ENCODE measurements at places on chromosomes 11 and 22.

- no peak for DNase-seq
These were observed 21.3 kb upstream of the ELFN2 start for GRCh38 chr22:37448516-37449127.

- no peak for DNase-seq
These were observed 32.2 kb downstream of the P4HA3 start for GRCh38 chr11:74279256-74279655.

GRCh38 chr11:61968758-61969390 is 1.4 kb upstream of the FTH1 start:
- no peak for DNase-seq

DNA sequence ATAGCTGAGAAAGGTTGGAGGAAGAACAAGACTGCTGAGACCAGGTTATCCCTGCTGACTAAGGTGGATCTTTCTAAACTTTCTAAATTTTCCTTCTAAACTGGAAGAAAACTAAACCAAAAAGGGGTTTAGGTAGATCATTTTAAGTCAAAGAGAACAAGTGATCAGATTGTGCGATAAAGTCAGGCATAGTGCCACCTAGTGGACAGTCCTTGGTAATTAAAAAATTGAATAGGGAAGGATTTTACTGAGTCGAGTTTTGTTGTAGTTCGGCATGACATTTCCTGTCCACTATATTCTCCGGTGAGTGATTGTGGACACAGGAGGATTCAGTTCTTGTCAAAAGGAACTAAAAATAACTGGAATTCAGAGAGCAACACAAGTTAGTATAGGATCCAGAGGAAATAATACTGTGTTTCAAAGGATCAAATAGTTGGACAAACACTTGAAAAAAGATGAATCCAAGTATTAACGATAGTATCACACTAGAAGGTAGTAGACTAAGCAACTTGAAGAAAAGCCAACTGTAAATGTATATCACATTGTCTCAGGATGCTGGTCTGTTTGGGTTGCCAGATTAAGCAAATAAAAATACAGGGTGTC is 1236.4 kb downstream of the FAM181B start:
- DNase-seq: no peak

DNA sequence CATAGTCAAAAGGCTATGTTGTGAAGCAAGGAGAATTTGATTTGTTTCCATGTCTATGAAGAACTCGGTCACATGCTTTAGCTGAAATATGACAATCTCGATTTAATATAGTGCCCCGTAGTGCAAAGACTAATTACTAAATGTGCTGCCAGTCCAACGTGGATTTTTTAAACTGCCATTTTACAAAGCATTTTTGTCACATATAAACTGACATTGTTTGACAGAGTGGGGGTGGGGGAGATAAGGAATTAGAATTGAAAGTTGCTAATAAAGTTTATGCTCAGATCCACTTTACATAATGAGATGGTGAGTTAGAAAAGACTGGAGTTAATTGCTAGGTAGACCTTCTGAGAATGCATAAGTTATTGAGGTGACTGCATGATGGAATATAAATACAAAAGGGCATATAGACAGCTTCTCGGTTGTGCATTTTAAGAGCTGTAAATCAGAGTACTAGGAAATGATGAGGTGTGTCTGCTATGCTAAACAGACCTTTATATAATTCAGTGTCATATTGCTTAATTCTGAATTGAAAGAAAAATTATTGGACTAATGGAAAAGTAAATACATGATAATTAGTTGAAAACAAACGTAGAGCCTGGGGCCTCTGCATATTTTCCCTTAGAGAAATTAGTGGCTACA is 158.9 kb upstream of the MTNR1B start:
- no peak for DNase-seq

DNA sequence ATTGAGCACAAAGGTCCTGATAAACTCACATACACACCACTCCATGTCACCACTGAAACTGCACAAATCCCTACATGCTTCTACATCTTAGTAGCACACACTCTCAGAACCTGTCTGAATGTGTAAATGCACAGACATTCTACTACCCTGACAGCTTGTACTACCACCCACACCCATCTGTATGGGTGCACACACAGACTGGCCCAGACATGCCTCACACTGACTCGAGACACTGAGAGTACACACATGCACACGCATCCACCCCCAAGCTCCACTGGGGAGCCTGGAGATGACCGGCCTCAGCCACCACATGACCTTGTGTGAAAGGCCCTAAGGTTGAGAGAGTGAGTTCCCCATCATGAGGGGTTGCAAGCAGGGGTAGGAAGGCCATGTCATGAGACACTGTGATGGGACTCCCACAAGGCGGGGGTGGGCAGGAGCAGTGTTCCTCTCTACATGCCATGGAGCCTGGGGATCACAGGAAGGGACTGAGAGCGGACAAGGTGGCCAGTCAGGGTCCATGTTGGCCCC is 28.1 kb downstream of the ARAP1 start:
- no peak for DNase-seq

GRCh38 chr11:127119356-127119755 is 118.8 kb upstream of the KIRREL3 start:
- DNase-seq: no peak

DNA sequence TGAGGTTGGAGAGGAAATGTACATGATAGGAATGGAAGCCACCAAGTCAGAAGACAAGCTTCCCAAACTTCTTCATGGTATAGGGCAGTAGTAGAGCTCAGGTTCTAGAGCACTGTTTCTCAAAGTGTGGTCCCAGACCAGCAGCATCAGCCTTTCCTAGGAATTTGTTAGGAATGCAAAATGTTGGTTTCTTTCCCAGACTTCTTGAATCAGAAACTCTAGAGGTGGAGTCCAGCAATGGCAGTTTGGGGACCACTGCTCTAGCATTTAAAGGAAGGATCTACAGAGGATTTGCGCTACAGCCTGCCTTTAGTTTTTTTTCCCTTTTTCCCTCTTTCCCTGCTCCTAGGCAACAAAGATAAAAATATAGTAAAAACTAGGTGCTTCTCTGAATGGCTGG is 17.0 kb upstream of the MMP12 start:
- DNase-seq: no peak

- no peak for DNase-seq
These were observed 1031.2 kb downstream of the BRD1 start for GRCh38 chr22:48796310-48797015.

- no peak for DNase-seq
These were observed 5.2 kb downstream of the TMEM134 start for GRCh38 chr11:67463680-67464410.

DNA sequence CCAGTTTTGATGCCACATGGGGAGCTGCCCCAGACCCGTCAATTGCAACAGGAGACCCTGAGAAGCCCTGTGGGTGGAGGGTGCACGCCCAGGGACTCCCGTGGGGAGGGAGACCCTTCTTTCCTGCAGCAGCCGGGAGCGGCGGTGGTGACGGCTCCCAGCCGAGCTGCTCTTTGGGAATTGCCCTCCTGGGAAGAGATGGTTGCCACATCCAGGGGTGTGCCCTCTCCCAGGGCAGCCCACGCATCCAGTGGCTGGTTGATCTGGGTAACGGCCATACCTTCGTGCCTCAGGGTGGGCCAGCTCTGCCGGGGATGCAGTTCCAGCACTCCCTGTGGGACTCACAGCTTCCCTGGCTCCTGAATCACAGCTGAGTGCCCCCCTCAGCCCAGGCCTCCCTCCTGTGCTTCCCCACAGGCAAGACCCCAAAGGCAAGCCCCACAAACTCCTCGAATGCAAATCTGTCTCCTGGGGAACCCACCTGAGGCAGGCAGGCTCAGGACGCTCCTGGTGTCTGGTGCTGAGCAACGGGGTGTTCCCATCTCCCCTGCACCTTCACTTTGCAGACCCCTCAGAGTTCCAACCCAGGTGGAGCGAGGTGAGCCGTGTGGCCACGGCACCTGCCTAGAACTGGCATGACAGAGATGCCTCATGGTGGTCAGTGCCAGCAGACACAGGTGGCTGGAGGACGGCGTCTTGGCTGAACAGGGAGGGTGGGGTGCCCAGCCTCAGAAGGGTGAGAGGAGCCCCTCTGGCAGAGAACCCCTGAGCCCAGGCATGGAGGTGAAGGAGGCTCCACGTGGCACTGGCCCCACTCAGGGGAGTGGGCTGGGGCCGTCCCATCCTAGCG is 1027.4 kb downstream of the BRD1 start:
- no peak for DNase-seq

GRCh38 chr11:64447831-64448598 is 89.1 kb downstream of the RPS6KA4 start:
- no peak for DNase-seq

DNA sequence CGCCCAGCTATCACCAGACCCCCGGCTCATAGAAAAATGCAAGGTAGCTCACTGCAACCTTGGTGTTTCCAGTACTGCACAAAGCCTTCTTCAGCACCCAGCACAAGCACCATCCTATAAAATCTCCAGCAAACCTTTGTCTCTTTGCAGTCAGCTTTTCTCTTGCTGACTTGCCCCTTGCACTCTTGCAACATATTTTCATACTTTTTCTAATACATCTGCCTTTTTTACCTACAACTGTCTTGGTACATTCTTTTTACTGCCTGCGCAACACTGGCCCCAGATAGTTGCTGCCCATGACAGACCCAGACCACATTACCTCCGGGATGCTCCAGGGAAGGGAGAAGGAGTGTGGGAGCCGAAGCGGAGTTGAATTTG is 142.4 kb downstream of the MPPED1 start:
- no peak for DNase-seq

- DNase-seq: no peak
These were observed 57.3 kb downstream of the CD82 start for GRCh38 chr11:44622721-44623258.

DNA sequence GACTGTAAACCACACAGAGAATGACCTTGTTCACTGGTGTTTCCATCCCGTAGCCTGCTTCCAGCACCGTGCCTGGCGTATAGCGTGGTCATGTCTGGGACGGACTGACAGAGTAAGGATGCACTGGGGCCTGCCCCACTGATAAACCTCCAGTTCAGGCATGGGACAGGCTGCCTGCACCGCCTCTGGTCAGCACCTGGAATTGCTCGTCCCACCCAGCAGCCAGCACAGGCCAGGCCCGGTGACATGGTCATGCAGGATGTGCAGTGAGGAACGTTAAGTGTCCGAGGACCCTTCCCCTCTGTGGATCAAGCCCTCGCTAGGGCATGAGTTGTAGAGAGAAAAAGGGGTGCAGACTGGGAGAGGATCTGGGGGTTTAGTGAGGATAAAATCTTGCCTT is 44.8 kb downstream of the LMO1 start:
- DNase-seq: no peak

GRCh38 chr11:26858098-26858497 is 135.8 kb upstream of the FIBIN start:
- no peak for DNase-seq

- DNase-seq: no peak
These were observed 44.8 kb downstream of the TECTA start for GRCh38 chr11:121145826-121146225.

- DNase-seq: no peak
These were observed 65.6 kb downstream of the BUD13 start for GRCh38 chr11:116707161-116707629.

GRCh38 chr22:50274771-50275170 is 4.6 kb upstream of the MAPK11 start:
- DNase-seq: no peak

GRCh38 chr11:107562647-107563208 is 2.8 kb downstream of the ALKBH8 start:
- peak; percentile 84 for DNase-seq

GRCh38 chr11:82872377-82873150 is 27.7 kb downstream of the PRCP start:
- DNase-seq: no peak

DNA sequence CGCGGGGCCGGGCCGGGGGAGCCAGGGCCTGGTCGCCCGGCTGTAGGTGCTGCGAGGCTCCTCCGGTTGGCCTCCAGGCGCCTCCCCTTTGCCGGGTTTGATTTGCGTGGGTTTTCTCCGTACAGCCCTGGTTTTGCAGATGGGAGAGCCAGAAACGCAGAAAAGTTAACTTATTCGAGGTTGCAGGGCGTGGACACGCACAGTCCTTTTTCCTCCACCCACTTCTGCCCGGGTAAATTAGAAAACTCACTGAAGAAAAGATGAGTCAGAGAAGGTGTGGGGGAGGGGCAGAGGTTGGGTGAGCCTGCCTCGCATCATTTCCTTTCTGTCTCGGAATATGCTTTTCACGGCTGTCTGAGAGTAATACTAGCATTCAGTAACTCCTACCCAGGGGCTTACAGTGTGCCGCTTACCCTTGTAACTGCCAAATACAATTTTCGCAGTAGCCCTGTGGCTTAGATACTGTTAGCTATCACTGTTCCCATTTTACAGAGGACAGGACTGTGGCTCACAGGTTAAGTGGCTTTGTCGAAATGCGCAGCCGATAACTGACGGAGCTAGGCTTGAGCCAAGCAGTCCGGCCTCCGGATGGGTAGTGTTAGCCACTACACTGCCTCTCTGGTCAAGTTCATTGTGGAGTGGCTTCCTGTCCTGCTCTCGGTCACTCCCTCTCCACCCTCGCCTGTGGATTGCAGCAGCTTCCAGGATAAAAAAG is 812 bp downstream of the FADD start:
- peak; percentile 81 for DNase-seq

- no peak for DNase-seq
These were observed 107.7 kb downstream of the CEP164 start for GRCh38 chr11:117435326-117435725.

GRCh38 chr11:10097615-10098014 is 196.4 kb downstream of the SBF2 start:
- DNase-seq: no peak

DNA sequence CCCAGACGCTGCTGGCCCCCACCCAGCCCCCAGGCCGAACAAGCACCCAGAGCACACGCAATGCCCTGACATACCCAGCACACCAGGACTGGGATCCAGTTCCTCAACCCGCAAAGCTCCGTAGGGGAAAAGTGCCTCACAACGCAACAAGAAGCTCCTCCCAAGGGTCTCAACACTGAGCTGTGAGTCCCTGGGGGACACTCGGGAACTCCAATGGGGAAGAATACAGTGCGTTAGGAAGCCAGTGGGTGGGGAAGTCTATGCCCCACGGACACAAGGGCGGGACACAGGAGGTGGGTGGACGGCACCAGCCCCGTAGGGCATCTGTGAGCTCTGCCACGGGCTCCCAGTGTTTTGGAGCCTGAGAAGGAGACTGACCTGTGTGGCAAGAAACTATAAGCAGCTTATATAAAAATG is 1.6 kb downstream of the DEAF1 start:
- DNase-seq: no peak

GRCh38 chr11:8222820-8223512 is 40.7 kb downstream of the LMO1 start:
- no peak for DNase-seq

Data from HS-5 (cell line).